A549 (cell line): ENCODE measurements at places on chromosomes 1 and 21.

DNA sequence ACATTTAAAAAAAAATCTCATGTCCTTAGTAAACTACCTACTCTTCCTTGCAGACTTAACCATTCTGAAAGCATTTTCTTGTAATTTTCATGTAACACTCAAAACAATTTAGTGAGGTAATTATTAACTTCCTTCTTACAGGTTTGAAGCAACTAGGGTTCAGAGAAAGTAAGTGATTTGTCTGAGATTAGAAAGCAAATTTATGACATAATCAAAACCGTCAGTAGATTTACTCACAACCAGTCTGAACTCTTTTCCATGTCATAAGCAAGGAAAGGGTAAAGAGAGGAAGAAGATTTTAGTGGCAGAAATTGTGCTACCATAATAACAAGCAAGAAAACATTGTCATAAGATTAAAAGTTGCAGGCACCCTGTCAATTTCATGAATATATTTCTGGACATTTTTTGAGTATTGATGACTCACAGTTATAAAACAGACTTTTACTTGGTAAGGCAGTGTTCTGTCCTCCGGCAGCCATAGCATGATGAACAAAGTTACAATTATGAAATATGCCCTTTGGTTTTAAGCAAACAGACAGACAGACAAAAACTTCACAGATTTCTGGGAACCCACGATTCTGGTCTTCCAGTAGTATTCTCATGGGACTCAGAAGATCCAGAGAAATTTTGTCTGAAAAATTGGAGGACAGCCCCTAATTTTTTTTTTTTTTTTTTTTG is 707.2 kb downstream of the RWDD3 start:
- no peak for DNase-seq

- peak; percentile 65 for DNase-seq
These were observed 7.7 kb downstream of the EPHX1 start for GRCh38 chr1:225817611-225818061.

DNA sequence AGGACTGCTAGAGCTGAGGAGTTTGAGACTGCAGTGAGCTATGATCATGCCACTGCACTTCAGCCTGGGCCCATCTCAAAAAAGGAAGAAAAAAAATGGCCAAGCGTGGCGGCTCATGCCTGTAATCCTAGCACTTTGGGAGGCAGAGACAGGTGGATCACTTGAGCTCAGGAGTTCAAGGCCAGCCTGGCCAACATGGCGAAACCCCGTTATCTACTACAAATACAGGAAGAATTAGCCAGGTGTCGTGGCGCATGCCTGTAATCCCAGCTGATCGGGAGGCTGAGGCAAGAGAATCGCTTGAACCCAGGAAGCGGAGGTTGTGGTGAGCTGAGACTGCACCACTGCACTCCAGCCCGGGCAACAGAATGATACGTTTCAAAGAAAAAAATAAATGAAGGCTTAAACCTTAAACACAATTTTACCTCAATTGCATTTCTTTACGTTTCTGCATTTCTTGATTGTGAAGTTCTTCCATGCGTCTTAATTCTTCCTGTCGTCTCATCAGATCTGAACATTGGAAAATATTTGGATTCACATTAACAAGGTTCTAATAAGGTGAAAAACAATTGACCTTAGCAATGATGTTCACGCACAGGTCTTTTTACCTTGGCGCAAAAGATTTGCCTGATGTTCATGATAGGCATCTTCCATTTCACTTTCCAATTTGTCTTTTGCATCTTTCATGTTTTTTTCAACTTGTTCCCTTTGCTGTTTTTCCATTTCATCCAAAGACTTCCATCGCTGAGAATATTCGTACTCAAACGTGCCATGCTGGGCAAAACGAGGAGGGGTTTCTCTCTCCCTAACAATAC is 4.2 kb downstream of the SFPQ start:
- no peak for DNase-seq

- peak; percentile 52 for DNase-seq
These were observed 86.8 kb downstream of the KCNJ6 start for GRCh38 chr21:37829447-37829846.

GRCh38 chr1:6535214-6535613 is 19.1 kb downstream of the NOL9 start:
- no peak for DNase-seq

GRCh38 chr1:26701266-26701994 is 5.6 kb downstream of the ARID1A start:
- no peak for DNase-seq

- DNase-seq, result no peak
These were observed 69.1 kb downstream of the MTR start for GRCh38 chr1:236864211-236864610.

- DNase-seq, result no peak
These were observed 23.3 kb downstream of the CNIH4 start for GRCh38 chr1:224380003-224380402.

- no peak for DNase-seq
These were observed 221.6 kb downstream of the DAB1 start for GRCh38 chr1:57202241-57202640.
